Inflammatory macrophage treated with lipopolysaccharide for 1 hour (primary cell): ENCODE measurements at places on chromosomes 2 and 18.

DNA sequence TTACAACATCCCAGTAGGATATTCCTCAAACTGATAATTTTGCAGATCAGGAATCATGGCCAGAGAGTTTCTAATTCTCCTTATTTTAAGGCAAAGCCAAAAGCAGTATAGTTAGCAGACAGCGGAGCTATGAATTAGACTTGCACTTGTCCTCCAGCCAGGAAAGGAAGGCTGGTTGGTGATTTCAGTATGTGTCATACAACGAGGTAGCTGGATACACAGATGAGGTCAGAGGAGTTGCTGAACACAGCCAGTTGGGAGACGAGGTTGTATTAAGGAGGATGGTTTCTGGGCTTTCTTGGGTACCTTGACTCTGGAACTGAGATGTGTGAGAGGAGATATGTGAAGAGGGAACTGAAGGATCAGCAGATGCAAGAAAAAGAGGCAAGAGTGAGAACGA lies 185.2 kb downstream of the SOX11 start:
- DNase-seq, result no peak

GRCh38 chr2:48435909-48436308 lies 94.0 kb upstream of the STON1 start:
- no peak for DNase-seq

DNA sequence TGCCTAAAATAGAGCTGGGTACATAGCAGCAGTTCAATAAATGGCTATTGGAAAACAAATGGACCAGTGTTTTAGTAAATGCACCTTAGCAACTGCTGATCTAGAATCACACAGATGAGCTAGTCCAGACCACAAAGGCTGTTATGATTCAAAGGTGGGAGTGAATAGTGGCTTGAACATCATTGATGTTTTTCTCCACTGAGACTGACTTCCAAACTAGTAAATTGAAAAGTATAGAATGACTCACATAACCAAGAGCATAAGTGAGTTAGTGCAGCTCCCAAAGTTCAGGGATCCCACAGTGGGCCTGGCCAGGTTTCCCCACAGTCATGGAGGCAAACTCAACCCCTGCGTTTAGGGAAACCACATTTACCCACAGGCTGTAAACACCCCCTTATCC lies 106.7 kb upstream of the YPEL5 start:
- no peak for DNase-seq

GRCh38 chr18:55320424-55321264 lies 267.3 kb downstream of the TCF4 start:
- no peak for DNase-seq

DNA sequence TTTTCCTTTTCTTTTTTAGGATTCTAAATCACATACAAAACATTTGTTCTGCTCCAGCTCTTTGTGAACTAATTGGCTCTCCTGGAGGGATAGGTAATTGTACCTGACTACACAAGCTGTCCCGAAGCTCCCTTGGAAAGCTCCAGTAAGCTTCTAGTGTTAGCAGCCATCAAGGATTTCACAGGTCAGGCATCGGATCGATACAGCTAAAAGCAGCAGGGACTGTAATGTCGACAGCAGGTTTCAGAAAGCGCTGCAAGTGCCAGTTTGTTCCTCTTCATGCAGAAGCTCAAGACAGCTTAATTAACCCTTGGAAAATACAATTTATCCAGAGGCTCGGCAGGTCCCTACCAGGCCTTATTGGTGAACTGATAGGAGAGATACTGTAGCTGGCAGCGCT lies 87.2 kb upstream of the VRK2 start:
- no peak for DNase-seq

GRCh38 chr2:57886161-57886786 lies 160.3 kb upstream of the VRK2 start:
- no peak for DNase-seq

GRCh38 chr18:51668101-51668500 lies 470.6 kb upstream of the MEX3C start:
- DNase-seq, result peak; percentile 9

- peak; percentile 25 for DNase-seq
Observed at GRCh38 chr2:7119132-7119835, 202.1 kb downstream of the RNF144A start.

- no peak for DNase-seq
Observed at GRCh38 chr2:113233593-113234550, 44.8 kb downstream of the PAX8 start.

DNA sequence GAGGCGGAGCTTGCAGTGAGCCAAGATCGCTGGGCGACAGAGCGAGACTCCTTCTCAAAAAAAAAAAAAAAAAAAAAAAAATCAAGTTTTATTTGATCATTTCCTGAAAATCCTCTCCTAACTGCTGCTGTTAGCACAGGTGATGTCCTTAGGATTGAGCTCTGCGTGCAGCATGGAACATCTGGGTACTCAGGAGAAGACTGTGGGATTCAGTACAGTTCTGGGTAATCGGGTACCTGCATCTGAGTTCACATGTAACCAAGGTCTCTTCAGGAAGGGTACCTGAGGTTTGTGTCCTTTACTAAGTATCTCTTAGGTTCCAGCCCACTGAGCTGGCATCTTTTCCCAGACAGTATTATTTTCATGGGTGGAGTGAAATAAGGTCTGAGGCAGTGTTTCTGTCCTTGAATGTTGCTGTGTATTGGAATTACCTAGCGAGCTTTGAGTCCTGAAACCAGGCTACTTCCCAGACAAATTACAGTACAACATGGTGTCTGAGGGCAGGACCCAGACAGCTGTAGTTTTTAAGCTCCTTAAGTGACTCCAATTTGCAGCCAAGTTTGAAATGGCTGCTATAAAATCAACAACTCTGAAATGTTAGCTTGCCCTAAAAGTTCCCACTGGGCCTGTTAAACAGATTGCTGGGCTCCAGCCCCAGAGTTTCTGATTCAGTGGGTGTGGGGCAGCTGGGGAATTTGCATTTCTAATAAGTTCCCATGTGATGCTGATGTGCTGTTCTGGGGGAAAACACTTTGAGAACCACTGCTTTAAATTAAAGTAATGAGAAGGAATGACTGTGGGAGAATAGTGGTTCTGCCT lies 120.5 kb downstream of the PMAIP1 start:
- DNase-seq, result no peak

- no peak for DNase-seq
Observed at GRCh38 chr2:5946225-5947115, 254.3 kb downstream of the SOX11 start.
